ENCODE measurements at places on chromosomes 6 and 20.

DNA sequence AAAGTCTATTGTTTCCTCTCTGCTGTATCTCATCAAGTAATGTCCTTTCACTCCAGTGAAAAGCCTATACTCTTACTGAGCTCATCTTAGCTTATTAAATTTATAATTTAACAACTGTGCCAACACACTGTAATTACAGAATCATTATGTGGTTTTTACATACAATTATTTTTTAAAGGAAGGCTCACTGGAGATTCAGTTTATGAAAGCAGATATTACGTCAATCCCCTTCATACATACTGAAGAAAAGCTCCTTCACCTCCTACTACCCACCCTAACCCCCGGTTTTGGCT, 28.1 kb downstream of the ARHGAP18 start:
- no peak for DNase-seq

DNA sequence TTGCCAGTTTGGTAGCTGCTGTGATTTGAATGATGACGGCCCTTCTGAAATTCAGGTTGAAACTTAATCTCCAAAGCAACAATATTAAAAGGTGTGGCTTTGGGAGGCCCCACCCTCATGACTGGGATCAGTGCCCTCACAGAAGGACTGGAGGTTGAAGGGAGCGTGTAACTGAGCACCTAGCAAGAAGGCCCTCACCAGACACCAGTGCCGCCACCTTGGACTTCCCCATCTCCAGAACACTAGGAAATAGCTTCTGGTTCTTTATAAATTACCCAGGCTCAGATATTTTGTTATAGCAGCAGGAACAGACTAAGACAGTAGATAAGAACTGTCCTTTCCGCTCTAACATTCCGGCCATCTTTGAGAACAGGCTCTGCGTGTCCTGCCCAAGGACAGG, 243.1 kb downstream of the DLL1 start:
- DNase-seq: no peak

DNA sequence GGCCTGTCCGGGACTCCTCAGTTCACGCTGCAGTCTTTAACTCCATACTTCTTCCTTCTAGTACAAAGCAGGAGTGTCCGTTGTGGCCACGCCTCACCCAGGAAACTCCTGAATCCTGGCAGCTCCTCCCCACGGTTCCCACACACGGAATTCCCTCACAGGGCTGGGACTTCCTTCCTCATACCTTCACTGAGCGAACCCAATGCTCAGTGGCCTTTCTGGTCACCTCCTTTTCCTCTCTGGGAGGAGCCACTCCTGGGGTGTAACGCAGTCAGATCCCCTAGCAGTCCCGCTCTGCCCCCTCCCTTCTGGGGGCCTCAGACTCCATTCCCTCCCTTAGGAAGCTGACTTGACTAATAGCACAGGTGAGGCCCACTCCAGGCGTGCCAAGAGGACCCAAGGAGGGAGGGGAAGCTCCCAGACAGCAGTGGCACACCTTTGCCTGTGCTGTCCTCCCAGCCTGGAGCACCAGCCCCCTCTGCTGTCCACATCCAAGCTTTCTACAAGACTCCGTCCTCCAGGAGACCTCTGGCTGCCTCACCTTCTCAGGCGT, at the start of gene SLC52A3:
Gene SLC52A3 (minus strand): TSS at position 75 of the 553 bp plus-strand sequence. CDS start 2,726 bp downstream, outside the sequence.
- no peak for DNase-seq

- no peak for DNase-seq
These were observed 112.6 kb upstream of the SLC24A3 start for GRCh38 chr20:19099596-19100545.

DNA sequence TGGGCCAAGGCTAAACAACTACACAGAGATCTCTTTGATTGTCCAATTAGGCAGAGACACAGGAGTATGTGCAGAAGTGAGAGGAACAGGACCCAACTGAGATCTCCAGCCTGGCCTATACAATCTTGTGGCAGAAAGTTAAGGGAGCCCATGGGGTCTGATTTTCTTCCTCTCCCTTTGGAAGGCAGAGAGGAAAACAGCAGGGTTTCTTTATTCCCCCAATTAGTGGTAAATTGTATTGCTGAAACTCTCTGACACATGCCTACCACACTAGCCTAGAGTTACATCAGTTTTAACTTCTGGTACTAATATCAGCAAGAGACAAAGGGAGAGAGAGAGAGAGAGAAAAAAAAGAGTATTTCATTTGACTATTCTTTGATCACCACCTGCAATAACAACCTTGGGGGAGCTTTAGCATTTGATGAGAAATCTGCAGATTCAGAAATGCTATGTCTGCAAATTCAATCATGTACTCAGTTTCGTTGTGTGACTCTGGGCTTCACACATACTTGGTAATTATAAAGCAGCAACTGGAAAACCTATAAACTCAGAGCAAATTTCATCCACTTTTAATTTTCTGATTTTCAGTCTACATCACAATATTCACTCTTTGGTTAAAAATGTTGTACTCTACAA, 260.3 kb upstream of the SPTLC3 start:
- no peak for DNase-seq

Data from stimulated activated CD4-positive, alpha-beta T cell treated with anti-CD3 and anti-CD28 coated beads, Interleukin-1b, Interleukin-23, amount 100 ng/mL, for 48 hours (primary cell).